ENCODE measurements at places on chromosomes 12 and 14.
A peak's percentile ranks its signal among the peaks of the same experiment; 100 is the strongest.

GRCh38 chr14:24613241-24613640 is 3.8 kb upstream of the GZMH start:
- no peak for DNase-seq

- DNase-seq: no peak
Observed at GRCh38 chr14:49581209-49582112, 4.7 kb downstream of the RPS29 start.

- DNase-seq: no peak
Observed at GRCh38 chr14:45246151-45246550, 6.9 kb downstream of the MIS18BP1 start.

DNA sequence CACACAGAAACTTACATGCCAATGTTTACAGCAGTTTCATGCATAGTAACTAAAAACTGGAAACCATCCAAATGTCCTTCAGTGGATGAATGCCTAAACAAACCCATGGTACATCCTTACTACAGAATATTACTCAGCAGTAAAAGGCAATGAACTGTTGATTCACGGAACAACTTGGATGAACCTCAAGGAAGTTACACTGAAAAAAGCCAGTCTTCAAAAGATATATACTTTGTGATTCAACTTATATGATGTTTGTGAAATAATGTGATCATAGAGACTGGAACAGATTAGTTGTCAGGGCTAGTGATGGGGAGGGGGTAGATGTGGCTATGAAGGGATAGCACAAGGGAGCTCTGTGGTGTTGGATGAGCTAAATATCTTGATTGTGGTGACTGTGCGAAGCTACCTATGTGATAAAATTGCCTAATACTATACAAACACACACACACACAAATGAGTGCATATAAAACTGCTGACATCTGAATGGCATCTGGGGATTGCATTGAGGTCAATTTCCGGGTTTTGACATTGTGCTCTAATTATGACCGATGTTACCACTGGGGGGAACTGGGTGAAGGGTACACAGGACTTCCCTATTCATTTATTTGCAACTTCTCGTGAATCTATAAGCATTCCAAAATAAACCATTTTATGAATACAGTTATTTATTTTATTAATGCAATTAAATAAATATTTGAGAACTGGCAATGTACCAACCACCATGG is 94.3 kb downstream of the RIN3 start:
- no peak for DNase-seq

DNA sequence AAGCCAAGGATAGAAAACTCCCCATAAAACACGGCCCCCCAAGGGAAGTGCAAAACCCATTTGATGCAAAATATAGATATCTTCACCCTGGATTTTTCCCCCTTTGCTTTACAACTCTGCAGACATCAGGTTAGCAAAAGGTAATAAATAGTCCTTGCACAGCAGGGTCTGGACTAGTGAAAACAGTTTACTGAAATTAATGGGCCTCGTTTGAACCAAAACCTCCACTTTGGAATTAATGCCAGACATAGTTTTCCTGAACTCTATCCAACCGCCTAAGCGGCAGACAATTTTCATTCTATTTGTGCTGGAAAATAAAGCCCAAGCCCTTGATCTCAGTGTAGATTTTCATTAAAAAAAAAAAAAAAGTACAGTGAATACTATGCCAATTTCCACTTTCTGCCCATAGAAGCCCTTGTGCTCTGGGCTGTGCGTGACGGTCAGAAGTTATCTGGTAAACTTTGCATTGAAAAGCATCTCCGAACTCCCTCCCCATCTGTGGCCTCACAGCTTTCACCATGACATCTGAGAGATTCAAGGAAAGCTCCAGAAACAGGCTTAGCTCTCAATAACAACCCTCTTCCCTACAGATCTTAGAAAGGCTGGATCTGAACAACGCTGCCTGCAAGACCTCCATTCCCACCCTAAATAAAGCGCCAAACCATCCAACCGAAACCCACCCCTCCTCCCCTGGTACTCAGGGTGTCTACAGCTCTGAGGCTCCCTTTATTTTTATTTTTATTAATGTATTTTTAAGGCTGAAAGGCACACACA is 11.0 kb upstream of the IRF2BPL start:
- no peak for DNase-seq

GRCh38 chr14:83463500-83464098 is 1929.9 kb upstream of the SEL1L start:
- DNase-seq: no peak

DNA sequence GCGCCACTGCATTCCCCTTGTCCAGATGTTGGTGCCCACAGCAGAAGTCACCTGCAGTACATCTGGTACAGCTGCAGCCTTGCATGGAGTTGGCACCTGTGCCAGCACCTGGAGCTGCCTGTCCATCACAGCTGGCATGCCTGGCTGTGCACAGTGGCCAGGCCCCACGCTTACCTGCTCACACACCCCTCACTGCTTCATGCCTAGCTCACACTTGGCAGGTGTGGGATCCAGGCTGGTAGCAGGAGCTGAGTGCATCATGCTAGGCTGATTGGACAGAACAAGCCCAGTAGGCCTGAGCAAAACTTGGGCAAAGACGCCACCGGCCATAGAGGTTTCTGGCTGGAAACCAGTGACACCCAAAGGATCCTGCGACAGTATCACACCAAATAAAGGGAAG is 402.8 kb downstream of the FOXG1 start:
- no peak for DNase-seq

DNA sequence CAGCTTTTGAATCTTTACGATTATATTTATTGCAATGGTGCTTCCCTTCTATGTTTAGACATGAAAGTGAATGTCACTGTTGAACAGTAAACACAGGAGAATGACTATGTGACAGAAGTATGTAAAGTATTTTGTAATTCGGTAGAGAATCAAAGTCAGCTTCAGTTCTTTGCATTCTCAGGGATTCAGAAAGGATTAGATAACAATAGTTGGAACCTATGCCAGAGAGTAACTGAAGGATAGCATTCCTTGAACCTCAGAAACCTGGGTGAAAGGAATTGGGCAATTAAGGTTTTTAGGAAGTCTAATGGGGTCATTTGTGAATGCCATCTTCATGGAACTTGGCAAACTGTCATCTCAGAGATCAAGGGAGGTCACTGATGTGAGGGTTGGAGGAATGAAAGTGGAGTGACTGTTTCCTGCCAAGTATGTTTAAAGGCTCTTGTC is 305.3 kb upstream of the DDHD1 start:
- no peak for DNase-seq

DNA sequence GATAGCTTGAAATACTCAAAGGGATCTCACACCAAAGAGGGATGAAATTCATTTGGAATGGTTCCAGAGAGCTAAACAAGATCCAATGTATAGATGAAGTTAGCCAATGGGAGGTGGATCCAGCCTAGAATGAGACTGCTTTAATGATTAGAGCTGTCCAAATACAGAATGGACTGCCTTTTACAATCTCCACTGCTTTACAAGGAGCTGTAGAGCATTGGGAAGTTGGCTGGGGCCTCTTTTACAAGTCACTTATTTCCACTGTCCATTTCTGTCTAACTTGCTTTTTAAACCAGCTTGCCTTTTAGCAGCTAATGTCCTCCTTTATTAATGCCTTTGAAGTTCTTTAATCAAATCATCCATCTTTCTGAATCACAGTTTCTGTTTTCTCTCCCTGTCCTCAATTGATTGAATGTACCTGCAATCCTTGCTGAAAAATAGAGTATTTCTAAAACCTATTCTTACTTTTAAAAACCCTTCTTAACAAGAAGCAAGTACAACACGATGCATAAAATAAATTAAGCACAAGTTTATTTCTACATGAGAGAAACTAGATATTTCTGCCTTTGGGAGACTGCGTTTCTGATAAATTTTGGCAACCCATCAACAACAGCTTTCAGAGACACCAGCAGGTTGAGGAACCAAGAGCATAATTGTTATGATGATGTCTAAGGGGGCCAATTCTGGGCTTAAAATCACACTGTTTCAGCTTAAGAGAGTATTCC is 3.4 kb upstream of the ATP2A2 start:
- DNase-seq: no peak

- DNase-seq: no peak
Observed at GRCh38 chr14:91545204-91545603, 35.1 kb upstream of the PPP4R3A start.

- DNase-seq: no peak
Observed at GRCh38 chr12:57431654-57432188, 878 bp upstream of the R3HDM2 start.

GRCh38 chr14:88305528-88306322 is 17.3 kb downstream of the KCNK10 start:
- no peak for DNase-seq

- no peak for DNase-seq
Observed at GRCh38 chr12:62403031-62403430, 63.6 kb upstream of the MON2 start.

GRCh38 chr12:98090731-98091130 is 424.7 kb upstream of the TMPO start:
- DNase-seq: no peak

DNA sequence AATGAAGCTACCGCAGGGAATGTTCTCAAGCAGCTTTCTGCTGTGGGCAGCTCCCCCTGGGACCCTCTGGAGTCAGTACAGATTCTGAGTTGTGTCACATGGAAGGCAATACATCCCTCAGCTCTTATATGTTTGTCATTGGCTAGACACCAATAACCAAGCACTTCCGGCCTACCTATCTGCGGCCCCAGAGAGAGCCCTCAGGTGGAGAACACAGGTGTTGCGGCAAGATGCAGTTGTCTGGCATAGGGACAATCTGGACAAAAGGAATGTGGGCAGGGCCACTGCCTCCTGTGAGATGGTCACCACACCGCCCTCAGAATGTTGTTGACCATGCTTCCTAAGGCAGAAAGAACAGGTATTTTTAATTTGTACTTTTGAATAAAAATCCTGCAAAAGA is 118.7 kb downstream of the BRMS1L start:
- DNase-seq: peak; percentile 11

DNA sequence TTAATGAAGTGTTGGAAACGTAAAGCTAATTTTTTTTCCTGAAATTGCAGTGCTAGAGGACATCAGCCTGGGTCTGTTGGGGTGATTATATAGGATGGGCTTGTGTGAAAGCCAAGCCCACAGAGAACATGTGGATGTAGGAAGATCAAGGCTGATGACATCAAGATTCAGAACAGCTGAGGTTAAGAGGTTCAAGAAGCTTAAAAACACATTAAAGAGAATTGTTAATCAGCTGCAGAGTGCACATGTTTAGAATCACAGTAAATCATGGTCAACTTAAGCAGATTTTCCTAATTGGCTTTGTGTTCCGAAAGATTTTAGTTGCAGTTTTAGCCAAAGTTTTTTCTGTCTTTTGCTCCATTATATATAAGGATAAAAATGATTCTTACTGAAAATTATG is 87.9 kb upstream of the PRICKLE1 start:
- no peak for DNase-seq

DNA sequence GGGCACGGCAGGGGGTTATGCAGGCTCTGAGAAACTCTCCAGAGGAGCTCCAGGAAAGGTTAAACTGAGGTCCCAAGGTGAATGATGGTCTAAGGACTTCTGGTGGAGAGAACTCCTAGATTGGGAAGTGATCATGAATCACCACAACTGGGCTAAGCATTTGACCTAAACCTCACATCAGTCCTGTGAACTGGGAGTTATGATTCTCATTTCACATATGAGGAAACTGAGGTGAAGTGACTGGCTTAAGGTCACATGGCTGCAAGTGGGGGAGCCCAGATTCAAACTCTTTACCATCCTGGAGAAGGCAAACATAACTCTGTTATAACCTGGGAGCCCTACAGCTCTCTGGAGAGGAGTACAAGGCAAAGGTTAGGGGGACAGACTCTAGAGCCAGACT is 4.2 kb downstream of the RARG start:
- DNase-seq: no peak

GRCh38 chr14:61247935-61248334 is 33.2 kb downstream of the TMEM30B start:
- DNase-seq: no peak

- no peak for DNase-seq
Observed at GRCh38 chr12:111582133-111582747, 16.9 kb downstream of the ATXN2 start.

DNA sequence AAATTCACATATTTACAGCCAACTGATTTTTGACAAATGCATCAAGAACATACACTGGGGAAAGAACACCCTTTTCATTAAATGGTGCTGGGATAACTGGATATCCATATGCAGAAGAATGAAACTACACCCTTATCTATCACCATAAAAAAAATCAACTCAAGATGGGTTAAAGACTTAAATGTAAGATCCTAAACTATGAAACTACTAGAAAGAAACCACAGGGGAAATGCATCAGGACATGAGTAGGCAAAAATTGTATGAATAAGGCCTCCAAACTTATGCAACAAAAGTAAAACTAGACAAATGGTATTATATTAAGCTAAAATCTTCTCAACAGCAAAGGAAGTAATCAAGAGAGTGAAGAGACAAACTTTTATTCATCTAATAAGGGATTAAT is 242.6 kb downstream of the CPNE8 start:
- DNase-seq: no peak

- DNase-seq: no peak
Observed at GRCh38 chr14:101461891-101462290, 99.4 kb upstream of the DIO3 start.

- DNase-seq: no peak
Observed at GRCh38 chr14:22407033-22407432, 182.0 kb downstream of the DAD1 start.

GRCh38 chr12:95187865-95188415 is 29.3 kb downstream of the FGD6 start:
- DNase-seq: no peak

GRCh38 chr14:35406506-35407305 is 2.2 kb upstream of the NFKBIA start:
- no peak for DNase-seq

DNA sequence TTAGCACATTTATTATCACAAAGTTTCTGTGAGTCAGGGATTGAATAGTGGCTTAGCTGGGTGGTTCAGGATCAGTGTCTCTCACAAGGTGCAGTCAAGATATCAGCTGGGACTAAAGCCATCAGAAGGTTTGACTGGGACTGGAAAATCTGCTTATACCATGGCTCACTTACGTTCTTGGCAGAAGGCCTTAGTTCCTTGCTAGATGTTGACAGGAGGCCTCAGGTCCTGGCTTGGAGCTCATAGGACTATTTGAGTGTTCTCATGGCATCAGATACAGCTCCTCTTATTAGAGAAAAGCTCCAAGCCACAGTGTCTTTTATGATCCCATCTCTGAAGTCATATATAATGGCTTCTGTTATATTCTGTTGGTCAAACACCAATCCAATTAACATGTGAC is 127.3 kb downstream of the SLC6A15 start:
- no peak for DNase-seq

DNA sequence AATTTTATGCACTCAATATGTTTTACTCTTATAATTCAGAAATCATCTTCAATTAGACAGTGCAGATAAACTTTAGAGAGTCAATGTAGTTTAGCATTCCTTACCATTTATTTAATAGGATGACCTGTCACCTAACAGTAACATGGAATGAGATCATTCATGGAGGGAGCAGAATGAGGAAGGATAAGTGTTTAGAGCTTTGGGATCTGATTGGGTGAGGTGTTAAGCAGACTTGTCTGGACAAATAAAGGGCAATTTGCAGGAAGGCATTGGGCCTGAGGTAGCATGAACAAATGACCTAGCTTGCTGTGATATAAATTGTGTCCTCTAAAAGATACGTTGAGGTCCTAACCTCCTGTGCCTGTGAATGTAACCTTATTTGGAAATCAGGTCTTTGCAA is 187.4 kb downstream of the C12orf42 start:
- DNase-seq: no peak

- no peak for DNase-seq
Observed at GRCh38 chr12:83224012-83224411, 537.3 kb downstream of the TMTC2 start.

GRCh38 chr12:5073853-5074252 is 30.2 kb downstream of the KCNA5 start:
- no peak for DNase-seq
